ENCODE measurements at places on chromosomes 6 and 20. TPM values are rescaled to one million over a fixed set of nuclear protein-coding genes. Genes with fewer than 3 reads are reported as not detected.

The PROKR2 gene
- not detected for total RNA-seq

The COL21A1 gene
- 0.44 TPM for total RNA-seq

The APOM gene
- total RNA-seq, result 0.40 TPM

The KCNG1 gene
- total RNA-seq, result 2.4 TPM

The TBXT gene
- not detected for total RNA-seq

The MYT1 gene
- not detected for total RNA-seq

The WFDC10B gene
- not detected for total RNA-seq

The TRIM10 gene
- total RNA-seq, result under 0.01 TPM

The MICA gene
- 31.4 TPM for total RNA-seq

The CD83 gene
- total RNA-seq, result 1.7 TPM

The PTPRK gene
- 78.6 TPM for total RNA-seq

The CCN5 gene
- total RNA-seq, result not detected

The MUC21 gene
- total RNA-seq, result not detected

The HS3ST5 gene
- total RNA-seq, result not detected

The CCN2 gene
- 265 TPM for total RNA-seq

The TNFRSF21 gene
- 49.6 TPM for total RNA-seq

The CASS4 gene
- total RNA-seq, result under 0.01 TPM

The KCTD20 gene
- 68.8 TPM for total RNA-seq

The PRRT1 gene
- total RNA-seq, result 0.20 TPM

The TINAG gene
- total RNA-seq, result not detected

The VSTM2L gene
- under 0.01 TPM for total RNA-seq

The PCK1 gene
- not detected for total RNA-seq

The DBNDD2 gene
- total RNA-seq, result 5.0 TPM

The PRELID3B gene
- total RNA-seq, result 71.5 TPM

The TMEM217 gene
- total RNA-seq, result 8.5 TPM

The CLPSL1 gene
- total RNA-seq, result not detected

The GTSF1L gene
- not detected for total RNA-seq

The HLA-DQB1 gene
- not detected for total RNA-seq

The JPH2 gene
- under 0.01 TPM for total RNA-seq

The PET117 gene
- total RNA-seq, result 6.1 TPM

The PLEKHG1 gene
- 17.2 TPM for total RNA-seq

The NINL gene
- 21.0 TPM for total RNA-seq

The MOG gene
- not detected for total RNA-seq

The UCKL1 gene
- total RNA-seq, result 29.6 TPM

The INSM1 gene
- not detected for total RNA-seq

The CRISP3 gene
- not detected for total RNA-seq

The MCM3 gene
- total RNA-seq, result 47.3 TPM

The FAXC gene
- 1.3 TPM for total RNA-seq

The LYRM4 gene
- total RNA-seq, result 14.7 TPM

The ULBP3 gene
- 2.4 TPM for total RNA-seq

Data from lung microvascular endothelial cell (primary cell).